ENCODE measurements at places on chromosomes 2 and 18.

DNA sequence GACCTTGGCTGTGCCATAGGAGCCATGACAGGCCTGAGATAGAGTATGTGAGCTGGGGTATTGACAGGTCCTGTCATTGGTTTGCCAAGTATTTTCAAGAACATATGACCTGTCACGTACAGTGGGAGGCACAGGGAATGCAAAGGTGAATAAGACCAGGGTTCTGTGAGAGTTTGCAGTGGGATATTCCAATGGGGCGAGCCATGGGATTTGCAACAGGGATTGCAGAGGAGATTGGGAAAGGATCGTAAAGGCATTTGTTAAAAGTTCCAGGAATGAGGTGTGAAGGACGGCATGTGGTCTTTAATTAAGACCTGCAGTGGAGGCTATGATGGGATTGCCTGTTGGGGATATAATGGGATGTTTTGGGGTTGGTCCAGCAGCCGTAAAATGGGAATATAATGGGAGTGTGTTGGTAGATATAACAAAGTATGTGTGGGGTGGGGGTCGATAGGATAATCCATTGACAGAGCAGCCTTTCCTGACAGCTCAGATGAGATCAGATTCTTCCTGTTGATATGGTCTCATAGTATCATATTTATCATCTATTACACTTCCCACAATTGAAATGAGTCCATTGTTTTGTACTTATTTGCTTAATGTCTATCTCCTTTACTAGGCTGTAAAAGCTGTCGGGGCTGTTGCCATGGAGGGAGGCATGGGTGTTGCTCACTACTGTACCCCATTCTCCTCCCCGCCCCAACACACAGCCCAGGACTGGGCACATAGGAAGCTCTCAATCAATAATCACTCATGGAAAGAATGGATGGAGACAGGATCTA lies 38.1 kb downstream of the PKDCC start:
- no peak for DNase-seq

GRCh38 chr18:67510831-67511230 lies 5.7 kb downstream of the DSEL start:
- DNase-seq = no peak

DNA sequence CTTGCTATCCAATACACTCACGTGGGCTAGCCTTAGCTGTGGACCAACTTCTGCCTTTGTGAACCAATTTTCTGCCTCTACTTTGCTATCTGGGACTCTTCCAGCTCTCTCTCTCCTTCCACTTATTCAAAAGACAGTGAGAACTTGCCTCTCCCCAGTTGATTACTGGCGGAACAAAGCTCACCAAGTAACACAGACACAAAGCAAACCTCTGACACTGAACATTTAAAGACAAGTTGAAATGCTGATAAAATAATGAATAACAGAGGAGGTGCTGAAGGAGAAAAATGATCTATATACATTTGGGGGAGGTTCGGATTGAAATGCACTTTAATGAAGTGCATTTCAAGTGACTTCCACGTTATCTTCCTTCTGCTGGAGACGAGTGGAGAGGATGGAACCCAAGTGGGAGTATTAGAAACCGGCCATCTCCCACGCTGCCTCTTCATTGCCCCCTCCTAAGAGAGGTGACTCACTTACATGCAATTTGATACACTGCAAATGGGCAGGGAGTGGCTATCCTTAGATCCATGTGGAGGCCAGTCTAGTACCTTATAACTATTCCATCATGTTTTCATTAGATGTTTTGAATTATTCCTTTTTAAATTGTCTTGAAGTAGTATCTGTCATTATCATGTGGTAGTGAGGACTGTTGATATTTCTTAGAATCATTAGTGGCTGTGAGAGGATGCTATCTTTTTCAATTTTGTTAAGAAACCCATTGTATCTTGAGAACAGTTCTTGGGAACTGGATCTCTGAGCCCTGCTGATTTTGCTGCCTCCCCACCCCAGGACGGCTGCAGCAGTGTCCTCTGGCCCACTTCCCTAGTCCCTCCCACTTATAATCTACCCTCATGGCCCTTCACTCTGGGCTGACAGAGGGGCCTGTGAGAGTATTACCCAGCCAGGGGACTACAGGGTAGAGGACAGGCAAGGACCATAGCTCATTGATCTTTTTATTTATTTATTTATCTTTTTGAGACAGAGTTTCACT lies 6.0 kb upstream of the GLI2 start:
- DNase-seq = no peak

DNA sequence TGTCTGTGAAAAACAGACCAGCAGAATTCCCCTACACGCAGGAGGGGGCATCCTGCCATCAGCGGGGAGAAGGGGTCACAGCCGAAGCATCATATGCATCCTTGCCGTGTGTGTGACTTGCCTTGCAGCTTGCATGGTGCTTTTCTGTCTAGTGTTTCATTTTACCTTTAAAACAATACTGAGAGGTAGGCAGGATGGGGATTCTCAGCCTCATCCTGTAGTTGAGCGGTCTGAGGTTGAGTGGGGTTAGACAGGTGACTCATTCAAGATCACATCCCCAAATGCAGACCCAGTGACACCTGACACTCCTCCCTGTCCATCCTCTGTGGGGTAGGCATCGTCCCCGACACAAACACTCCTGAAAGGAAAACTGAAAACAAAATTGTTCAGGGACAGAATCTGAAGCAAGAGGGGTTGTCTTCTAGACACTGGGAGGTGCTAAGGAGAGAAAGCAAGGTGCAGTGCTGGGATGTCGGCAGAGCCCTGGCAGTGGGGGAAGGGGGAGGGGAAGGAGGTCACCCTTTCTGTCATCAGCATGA lies 7.9 kb downstream of the ARL4C start:
- DNase-seq = peak; percentile 62

GRCh38 chr2:3769766-3770165 lies 66.4 kb downstream of the DCDC2C start:
- no peak for DNase-seq

- DNase-seq = no peak
Observed at GRCh38 chr2:67258831-67259230, 138.3 kb upstream of the ETAA1 start.

GRCh38 chr2:175743011-175743410 lies 259.1 kb downstream of the LNPK start:
- no peak for DNase-seq

DNA sequence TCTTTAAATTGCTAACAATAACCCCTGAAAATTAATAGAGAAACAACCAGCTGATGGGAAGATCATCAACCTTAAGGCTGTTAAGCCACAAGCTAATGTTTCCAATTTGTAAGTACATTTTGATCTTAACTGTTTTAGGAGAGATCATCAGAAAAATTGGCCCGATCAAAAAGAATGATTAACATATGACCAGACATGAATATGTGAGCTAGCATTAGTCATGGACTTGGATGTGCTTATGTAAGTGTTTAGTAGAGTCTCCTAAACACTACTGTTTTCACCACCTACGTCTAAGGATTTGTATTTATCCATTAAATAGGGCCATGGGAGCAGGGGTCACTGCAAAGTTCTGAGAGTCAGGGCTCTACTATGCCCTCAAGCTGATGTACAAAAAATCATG lies 4.3 kb downstream of the LMAN1 start:
- no peak for DNase-seq

DNA sequence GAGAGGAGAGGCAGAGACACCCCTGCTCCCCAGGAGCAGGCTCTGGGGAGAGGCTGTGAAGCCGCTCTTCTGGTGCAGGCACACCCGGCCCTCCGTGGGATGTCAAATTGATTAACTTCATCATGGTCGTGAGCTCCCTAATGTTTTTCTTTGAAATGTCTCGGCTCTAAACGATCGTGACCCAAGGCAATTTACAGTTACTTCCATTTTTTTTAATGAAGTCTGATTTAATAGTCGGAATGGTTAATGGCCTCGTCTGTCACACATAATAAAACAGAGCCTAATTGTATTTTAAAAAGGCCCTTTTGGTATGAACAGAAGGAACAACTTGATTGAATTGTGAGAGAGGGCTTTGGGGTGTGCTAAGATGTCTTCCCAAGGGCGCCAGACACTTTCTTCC lies 130.2 kb downstream of the SMAD2 start:
- no peak for DNase-seq

DNA sequence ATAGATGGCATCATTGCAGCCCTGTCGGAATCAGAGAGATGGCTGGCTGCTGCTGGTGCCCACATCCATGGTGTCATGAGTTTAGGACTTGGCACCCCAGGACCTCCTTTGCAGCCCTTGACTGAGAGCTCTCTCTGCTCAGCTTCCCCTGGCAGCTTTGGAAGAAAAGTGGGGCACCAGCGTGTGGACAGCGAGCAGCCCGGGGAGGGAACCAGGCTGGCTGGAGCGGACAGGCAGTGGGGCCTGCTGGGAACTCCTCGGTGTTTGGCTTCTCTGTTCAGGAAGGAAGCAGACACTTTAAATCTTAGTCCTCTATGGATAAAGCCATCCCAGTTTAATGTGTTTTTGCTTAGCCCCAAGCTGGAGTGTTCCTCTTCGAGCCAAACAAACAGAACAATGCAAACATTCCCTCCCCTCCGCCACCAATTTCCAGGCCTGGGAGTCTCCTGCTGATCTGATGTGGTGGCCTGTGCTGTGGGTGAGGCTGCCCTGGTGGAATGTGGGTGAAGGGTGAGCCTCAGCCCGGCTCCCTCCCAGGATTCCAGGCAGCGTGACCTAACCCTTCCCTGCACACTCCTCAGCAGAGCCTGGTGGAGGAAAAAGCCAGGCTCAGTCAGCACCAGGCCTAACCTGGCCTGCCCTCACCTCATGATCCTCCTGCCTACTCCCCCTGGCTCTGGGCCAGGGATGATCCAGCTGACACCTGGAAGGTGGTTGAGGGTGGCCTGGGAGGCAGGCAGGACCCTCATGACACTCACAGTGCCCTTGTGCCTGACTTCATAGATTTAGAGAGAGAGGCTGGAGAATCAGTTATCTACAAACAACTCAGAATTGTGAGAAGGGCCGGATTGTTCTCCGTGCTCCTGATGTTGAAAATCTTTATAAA lies 21.6 kb upstream of the ITGB6 start:
- DNase-seq = no peak

All from activated CD8-positive, alpha-beta memory T cell treated with anti-CD3 and anti-CD28 coated beads, Interleukin-2, amount 50 U/mL, for 4 hours (primary cell).